Eye (tissue), 1 donor: ENCODE measurements at places on chromosomes 3 and 15.

- no peak for DNase-seq
Observed at GRCh38 chr3:43296565-43296964, 10.2 kb downstream of the SNRK start.

GRCh38 chr3:186303965-186304364 lies 58.1 kb downstream of the DGKG start:
- peak; percentile 35 for DNase-seq

DNA sequence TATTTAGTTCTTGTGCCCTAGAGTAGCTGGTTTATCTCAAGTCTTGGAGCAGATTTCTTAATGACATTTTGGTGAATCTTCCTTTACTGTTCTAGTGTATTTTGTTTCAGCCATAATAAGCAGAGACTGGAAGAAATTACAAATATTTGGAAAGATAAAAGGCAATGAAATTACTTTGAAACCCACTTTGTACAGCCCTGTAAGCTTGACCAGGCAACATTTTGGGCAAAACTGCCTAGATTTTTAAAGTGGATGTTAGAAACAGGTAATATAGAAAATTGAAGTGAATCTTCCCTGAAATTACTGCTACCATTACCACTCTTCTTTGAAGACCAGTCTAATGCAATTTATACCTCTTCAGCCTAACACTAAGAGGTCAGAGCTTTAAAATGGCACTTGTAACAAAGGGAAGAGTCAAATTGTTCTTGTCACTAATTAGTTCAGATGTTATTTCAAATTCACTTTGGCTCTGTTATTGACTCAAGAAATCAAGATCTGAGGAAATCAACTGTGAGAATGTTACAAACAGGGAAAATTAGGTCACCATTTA lies 589.4 kb downstream of the NLGN1 start:
- DNase-seq = peak; percentile 19

- no peak for DNase-seq
Observed at GRCh38 chr3:102135316-102135715, 286.0 kb downstream of the NFKBIZ start.

DNA sequence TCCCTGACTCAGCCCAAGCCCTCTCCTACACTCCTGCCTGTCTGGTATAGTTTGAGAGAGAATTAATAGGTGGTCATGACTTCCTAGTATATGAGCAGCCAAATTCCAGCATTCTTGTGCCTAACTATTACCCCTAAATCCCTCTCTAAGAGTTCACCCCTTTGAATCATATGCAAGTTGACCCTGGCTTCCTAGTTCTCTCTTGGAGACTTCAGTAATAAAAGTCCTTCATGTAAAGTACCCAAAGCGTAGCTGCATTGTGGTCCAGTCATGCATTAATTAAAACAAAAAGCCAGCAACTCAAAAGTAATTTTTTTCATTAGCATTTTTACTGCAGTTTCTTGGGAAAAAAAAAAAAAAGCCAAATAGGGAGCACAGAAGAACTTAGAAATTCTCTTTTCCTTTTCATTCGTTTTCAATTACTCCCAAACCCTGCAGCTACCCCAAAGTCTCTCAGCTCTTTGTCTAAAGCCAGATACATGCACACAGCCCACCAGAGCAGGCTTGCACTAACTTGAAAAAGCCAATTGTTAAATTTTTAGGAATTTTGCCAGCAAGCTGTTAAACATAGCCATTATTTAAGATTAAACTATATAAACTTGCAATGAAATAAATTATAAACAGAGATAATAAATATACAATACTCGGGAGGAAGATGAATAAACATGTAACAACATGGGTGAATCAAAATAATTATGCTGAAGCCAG lies 50.1 kb upstream of the STT3B start:
- DNase-seq = no peak

GRCh38 chr15:68228143-68228970 lies 1.2 kb downstream of the CLN6 start:
- peak; percentile 30 for DNase-seq

DNA sequence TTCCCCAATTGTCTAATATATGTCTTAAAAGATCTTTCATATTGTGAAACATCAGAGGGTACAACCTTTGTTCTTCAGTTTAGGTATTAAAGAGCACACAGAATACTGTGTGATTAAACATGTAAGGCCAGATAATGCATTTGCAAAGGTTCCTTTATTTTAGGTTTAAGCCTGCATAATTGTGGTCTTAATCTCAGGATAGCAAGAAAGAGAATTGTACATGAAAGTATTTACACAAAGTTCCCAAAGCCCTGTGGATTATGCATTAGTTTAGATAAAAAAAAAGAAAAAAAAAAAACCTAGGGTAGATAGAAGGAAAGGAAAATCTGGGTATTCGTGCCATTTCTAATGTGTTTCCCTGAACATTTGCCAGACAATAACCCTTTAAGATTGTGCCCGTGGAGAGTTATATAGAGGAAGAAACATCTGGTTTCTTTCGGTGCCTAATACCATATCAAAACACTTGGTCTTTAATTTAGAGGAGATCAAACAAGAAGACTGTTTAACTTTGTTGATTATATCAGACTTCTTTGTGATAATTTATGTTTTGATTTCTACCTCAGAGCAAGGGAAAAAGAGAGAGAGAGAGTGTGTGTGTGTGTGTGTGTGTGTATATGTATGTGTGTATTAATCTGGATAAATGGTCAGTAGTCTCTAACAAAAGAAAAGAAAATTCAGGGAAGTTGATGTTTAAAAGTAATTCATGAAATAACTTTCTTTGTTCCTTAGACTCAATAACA lies 139.6 kb upstream of the CGNL1 start:
- DNase-seq = no peak

DNA sequence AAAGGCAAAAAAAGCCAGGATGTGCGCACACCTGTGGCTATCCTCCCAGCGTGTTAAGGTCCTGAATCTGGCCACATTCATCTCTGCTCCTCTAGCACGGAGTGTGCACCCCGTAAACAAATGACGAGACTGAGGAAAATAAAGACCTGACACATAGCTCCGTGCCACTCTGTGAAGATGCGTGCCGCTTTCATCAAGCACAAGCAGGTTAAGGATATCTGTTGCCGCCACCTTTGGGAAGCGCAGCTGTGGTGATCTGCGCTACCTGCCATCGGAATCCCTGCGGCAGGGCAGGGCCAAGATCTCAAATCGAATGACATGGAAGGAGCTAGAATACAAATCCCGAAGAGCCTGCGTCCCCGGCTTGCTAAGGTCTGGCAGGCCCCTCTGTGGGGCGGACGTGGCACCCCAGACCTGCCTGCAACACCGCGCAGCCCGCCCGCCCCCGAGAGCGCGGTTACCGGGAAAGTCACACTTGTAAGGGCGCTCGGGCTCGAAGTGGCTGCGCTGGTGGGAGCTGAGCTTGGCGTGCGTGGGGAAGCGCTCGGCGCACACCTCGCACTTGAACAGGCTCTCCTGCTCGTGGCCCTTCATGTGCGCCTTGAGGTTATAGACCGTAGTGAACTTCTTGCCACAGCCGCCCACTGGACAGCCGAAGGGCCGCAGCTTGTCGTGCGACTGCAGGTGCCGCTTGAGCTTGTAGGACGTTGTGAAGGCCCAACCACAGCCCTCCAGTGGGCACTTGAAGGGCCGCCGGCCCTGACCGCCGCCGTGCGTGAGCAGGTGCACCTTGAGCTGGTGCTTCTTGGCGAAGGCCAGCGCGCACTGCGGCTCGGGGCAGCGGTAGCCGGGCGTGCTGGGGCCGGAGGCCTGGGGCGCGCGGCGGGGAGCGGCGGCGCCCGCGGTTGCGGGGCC lies 936 bp downstream of the ZXDC start:
- DNase-seq = peak; percentile 78

- no peak for DNase-seq
Observed at GRCh38 chr3:39460677-39461076, 6.8 kb upstream of the MOBP start.

- DNase-seq = no peak
Observed at GRCh38 chr3:167885277-167885676, 149.8 kb downstream of the SERPINI1 start.

- DNase-seq = no peak
Observed at GRCh38 chr3:50303013-50303815, at the start of gene HYAL1. Gene HYAL1 (minus strand): TSS chr3:50303574. CDS start chr3:50302956, 618 bp downstream.

DNA sequence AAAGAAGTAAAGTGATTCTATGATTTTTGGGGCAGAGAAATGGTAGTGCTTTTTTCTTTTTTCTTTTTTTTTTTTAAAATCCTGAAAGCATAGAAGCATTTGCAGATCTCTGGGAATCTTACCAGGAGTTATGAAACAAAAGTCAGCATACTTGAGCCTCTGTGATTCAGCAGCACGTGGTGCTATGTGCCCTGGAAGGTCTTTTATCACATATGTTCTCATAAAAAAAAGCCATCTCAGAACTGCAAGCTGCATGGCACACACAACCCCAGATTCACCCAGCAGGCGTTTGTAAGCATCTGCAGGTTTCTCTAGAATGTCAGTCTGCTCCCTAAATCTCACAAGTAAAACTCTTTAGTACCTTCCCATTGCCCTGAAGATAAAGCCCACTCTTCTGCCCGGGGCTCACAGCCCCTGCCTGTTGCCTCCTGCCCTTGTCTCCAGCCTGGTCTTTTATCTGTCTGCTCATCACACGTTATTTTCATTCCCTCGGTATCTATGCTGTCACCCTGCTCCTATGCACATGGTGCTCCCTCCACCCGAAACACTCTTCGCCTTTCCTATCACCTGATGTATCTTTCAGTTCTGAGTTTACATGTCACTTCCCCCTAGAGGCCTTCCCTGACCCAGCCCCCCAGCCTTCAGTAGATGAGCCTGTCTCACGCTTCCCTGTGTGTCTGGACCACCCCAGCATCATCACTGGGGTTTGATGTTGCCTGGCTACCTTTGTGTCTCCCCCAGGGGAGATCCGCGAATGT lies 72.4 kb downstream of the CHDH start:
- peak; percentile 50 for DNase-seq
